ENCODE measurements at places on chromosomes 5 and 9. TPM values are rescaled to one million over a fixed set of nuclear protein-coding genes. Genes with fewer than 3 reads are reported as not detected.
A peak's percentile ranks its signal among the peaks of the same experiment; 100 is the strongest.

DNA sequence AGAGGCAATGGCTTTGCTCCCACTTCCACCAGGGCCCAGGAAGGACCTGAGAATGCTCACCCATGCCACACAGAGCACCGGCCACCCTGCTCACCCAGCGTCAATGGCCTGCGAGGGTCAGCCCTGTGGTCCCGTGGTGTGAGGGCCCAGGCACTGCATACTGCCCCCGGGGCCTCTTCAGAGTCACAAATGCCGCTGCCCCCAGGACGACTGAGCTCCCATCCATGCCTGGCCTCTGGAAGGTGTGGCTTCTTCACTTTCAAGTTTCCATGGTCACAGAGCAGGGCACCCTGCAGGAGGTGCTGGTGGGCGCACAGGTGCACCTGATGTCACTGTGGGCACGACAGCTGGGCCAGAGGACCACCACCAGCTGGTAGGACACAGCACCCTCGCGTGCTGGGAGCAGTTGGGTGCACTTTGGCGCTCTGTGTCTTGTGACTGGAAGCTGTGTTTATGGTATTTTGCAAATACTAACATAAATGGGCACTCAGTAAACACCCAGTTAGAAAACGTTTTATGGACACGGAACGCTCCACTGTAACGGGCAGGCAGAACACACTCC lies 12.5 kb upstream of the ZDHHC11 start:
- DNase-seq = no peak

GRCh38 chr9:5453004-5453403 lies 2.7 kb downstream of the CD274 start:
- no peak for DNase-seq

BTNL8 gene
- total RNA-seq = 0.48 TPM

DNA sequence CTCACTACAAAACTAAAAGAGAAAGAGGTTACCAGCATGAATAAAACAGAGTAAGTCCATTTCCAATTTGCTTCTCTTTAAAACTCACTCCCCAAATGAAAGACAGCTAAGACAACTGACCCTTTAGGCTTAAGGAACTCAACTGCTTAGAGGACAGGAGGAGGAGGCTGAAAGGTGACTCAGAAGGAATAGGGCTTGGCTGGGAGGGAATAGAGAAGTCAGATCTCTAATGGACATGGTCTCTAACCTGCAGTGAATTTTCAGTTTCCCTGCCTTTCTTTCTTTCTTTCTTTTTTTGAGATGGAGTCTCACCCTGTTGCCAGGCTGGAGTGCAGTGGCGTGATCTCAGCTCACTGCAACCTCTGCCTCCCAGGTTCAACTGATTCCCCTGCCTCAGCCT lies 261.8 kb upstream of the CLINT1 start:
- DNase-seq = no peak

DNA sequence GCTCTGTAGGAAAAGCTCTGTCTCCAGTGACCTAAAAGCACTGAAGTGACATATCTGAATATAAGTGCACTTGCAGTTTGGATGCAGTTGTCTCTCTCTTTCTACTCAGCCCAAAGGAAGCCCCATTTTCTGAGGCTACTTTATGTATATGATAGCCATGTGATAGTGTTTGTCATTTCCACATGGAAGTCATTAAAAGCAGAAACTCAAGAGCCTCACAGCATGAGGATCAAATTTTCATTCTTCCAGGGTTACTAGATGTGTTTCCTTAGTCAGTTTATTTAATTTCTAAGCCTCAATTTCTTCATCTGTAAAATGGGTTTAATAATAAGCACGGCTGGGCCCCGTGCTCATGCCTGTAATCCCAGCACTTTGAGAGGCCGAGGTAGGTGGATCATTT lies 36.7 kb downstream of the RNF44 start:
- no peak for DNase-seq

GHR gene
- total RNA-seq = 0.19 TPM

DNA sequence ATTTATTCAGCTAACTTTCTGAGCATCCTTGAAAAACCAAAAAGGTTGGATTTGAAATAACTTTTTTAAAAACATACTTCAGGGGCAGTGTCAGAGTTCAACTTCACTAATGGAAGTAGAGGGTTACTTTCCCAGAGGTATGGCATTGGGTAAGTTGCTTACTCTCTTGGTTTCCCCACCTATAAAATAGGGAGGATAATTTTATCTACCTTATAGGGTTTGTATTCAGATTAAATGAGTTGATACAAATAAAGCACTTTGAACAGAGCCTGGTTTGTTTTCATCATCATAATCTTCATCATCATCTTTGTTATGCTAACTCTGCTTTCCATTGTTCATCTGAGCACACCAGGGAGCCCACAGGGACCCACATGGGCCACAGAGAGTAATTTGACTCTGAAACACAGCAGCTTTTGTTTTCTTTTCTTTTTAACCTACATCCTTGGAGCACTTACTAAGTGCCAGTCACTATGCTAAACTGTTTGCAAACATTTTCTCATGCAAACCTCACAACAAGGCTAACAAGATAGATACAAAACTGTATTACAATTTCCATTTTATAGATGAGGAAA lies 179.1 kb upstream of the SLC24A2 start:
- DNase-seq = peak; percentile 33

All from H1 (cell line).